ENCODE measurements at places on chromosomes 2 and 18. TPM values are rescaled to one million over a fixed set of nuclear protein-coding genes. Genes with fewer than 3 reads are reported as not detected.

CHRNA1 gene
- not detected for polyA plus RNA-seq

TSGA10 gene
- polyA plus RNA-seq: 4.4 TPM

ACVR1 gene
- polyA plus RNA-seq: 4.6 TPM

SFT2D3 gene
- 4.3 TPM for polyA plus RNA-seq

KCNJ3 gene
- 0.48 TPM for polyA plus RNA-seq

ECEL1 gene
- 4.5 TPM for polyA plus RNA-seq

Measured in adrenal gland (tissue), 19 donors.